ELF-1 (cell line): ENCODE measurements at places on chromosomes 6 and 20.

GRCh38 chr20:30610029-30610693 lies 647.3 kb upstream of the DEFB115 start:
- DNase-seq: no peak

DNA sequence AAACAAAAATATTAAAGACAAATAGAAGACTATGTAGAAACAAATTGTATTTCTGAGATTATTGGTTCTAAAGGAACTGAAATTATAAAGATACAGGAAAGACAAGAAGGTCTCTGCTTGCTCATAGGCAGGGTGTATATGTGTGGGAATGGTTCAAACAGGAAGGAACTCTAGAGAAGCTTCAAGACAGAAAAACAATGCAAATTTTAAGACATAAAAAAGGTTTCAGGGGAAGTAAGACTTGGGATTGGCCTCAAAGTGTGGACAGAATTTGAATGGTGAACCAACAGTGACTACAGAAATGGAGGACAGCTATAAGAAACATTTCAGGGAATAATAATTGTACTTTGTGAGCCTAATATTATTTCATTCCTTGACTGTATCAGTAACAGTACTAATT lies 50.3 kb downstream of the OR2B2 start:
- DNase-seq: no peak

DNA sequence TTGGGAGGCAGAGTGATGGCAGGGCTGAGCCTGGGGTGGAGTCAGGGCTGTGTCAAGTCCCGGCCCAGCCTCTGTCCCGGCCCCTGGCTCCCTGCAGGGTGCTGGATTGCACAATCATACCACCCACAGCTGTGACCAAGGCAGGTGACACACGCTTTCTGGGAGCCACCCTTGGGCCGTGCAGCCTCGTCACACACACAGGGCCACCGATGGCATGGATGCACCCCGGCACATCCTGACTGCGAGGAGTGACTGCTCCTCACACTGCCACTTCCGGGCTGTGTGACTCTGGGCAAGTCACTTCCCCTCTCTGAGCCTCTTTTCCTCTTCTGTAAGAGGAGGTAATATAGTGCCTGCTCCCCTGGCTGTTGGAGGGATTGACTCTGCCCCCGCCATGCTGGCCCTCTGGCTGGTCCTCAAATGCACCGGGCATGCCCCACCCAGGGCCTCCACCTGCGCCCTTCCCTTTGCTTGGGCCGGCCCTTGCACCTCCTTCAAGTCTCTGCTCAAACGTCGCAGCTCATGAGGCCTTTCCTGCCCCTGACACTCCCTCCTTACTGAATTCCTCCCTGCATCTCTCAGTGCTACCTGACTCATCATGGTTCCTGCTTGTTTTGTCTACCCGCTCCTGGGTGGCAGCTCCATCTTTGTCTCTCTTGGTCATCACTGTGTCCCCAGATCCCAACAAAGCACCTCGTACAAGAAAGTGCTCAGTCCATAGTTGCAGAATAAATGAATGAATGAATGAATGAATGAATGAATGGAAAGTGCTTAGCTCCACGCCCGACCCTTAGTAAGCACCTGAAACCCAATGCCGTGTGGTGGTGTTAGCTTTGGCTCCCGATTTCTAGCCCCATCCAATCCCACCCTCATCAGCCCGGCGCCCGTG lies 93.5 kb downstream of the CEBPB start:
- DNase-seq: no peak

DNA sequence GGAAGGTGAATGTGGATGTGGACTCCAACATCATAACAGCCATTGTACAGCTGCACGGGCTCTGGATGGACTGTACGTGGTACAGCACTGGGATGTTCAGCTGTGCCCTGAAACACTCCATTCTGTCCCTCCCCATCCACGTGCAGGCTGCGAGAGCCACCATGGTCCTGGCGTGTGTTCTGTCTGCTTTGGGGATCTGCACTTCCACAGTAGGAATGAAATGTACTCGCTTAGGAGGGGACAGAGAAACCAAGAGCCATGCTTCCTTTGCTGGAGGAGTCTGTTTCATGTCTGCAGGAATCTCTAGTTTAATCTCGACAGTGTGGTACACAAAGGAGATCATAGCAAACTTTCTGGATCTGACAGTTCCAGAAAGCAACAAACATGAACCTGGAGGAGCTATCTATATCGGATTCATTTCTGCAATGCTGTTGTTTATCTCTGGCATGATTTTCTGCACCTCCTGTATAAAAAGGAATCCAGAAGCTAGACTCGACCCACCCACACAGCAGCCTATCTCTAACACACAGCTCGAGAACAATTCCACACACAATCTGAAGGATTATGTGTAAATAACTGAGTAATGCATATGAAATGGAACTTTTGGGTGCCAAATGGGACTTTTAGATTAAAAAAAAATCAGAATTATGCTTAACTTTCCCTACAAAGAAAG lies 12.1 kb downstream of the CLDN20 start:
- no peak for DNase-seq

GRCh38 chr20:47318027-47318585 lies 38.4 kb downstream of the ZMYND8 start:
- DNase-seq: peak; percentile 84

- DNase-seq: peak; percentile 15
Observed at GRCh38 chr6:147651249-147652063, 143.0 kb downstream of the SAMD5 start.

DNA sequence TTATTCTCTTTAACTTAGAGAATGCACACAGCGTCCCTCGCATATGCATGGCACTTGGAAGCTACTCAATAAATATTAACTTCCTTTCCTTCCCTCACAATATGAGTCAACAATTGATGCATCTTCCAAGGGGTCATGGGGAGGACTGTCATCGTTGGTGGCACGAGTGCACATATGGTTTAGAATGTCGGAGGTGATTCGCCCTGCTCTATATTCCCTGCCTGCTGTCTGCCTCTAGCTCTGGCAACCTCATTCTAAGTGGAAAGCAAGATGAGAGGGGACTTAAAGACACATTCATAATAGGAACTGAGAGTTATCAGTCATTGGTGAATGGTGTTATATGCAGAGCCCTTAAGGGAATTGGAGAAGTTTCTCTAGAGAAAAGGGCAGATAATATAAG lies 44.6 kb downstream of the MAK start:
- no peak for DNase-seq

DNA sequence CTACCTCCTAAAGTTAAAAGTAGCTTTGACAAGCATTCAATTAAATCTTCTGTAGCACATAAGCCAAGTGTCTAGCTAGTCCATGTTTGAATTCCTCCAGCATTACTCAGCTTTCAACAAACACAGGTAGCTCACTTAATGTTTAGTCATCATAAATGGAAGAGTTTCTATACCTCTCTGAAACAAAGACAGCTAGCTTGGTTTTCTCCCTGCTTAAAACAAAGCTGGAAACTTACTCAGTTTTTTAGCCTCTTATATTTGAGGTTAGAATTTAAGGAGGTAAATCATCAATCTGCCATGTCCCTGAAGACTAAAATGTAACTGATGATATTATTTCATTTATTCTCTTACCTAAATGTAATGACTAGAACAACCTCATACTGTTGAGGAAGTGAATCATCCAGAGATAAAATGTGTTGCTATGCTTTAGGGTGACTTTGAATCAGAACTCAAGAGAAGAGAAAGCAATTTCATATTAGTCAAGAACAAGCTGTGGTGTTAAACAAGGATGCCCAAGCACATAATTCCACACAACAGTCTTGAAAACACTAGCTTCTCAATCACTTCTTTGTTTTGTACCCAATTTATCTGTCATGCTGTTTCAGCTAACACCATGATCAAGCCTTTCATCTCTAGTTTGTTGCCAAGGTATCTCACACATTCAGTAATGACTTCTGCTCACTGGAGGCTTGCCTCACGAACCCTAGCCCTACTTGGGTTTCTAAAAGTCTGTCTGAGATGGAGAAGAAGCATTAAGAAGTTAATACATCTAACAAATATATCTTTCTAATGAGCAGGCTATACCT lies 251.9 kb downstream of the EPM2A start:
- no peak for DNase-seq

DNA sequence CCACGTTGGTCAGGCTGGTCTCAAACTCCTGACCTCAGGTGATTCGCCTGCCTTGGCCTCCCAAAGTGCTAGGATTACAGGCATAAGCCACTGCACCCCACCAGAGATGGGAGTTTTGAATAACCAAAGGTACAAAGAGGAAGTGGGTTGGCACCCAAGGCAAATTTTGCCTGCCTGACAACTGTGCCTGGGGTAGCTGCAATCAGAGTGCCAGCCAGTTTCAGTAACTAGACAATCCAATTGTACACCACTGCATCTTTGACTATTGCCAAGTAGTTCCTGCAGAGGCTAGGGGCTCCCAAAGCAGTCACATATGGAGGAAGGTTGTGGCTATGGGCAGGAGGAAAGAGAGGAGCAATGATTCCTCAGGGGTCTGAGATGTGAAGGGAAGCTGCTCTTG lies 16.6 kb downstream of the ZC3H12D start:
- no peak for DNase-seq

- DNase-seq: peak; percentile 69
Observed at GRCh38 chr6:26536571-26537159, 1.5 kb upstream of the HMGN4 start.

- no peak for DNase-seq
Observed at GRCh38 chr6:139378226-139378625, 3.8 kb upstream of the CITED2 start.
